ENCODE measurements at places on chromosomes 7 and 10.

DNA sequence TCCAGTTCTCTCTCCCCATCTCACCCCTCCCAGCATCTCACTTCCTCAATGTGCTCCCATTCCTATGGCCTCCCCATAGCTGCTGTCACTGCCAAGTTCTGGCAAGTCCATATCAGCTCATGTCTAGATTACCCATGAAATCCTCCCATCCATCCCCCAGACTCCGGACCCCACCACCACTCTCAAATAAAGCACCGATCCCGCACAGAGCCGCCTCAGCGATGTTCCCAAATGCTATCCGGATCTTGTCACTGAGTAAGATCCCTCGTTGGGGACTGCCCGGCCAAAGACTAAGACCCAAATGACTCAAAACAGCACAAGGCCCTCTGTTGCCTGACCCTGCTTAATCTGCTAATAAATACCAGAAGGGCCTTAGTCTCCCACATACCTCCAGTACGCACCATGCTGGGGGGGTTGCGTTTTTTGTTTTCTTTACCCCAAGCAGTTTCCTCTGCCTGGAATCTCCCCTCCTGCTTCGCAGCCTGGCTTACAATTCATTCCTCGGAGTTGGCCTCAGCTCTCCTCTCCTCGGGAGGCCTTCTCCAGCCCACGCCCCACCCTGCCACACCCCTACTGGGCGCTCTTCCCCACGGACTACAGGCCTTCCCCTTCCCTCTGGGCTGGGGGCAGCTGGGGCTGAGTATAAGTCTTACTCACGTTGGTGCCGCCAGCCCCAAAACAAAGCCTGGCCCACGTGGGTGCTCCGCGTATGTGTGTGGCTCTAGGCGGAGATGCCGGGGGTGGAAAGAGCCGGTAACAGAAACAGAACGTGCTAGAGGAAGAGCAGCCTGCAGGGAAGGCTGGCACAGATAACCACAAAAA lies 1.8 kb upstream of the DUSP5 start:
- peak; percentile 64 for DNase-seq

DNA sequence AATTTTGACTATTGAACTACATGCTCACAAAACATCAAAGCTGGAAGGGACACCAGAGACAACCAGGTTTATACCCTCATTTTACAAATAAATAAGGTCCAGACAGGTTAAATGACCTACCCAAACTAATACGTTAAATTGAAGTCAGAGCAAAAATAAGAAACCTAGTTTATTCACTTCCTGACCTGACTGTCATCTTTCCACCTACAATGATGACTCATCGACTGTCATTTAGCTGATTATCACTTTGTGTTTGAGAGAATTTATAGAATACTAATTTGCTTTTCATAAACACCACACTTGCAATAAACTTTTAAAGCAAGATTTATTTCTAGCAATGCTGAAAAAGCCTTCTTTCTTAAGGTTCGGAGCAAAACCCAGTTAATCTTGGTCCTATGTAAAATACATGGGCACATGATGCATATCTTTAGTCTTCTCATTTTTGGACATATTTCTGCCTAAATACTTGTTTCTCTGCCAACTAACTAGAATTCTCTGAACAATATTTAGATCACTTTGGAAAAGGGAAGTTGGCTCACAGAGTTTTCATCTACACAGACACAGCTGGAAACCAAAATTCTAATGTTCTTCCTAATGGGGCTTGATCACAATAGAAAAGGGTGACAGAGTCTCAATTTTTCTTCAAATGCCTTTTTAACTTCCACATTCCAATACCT lies 16.7 kb upstream of the LRRN3 start:
- no peak for DNase-seq

GRCh38 chr10:44908066-44908749 lies 2.9 kb upstream of the TMEM72 start:
- DNase-seq: no peak

- no peak for DNase-seq
These were observed 242.3 kb downstream of the GLI3 start for GRCh38 chr7:41994746-41995110.

DNA sequence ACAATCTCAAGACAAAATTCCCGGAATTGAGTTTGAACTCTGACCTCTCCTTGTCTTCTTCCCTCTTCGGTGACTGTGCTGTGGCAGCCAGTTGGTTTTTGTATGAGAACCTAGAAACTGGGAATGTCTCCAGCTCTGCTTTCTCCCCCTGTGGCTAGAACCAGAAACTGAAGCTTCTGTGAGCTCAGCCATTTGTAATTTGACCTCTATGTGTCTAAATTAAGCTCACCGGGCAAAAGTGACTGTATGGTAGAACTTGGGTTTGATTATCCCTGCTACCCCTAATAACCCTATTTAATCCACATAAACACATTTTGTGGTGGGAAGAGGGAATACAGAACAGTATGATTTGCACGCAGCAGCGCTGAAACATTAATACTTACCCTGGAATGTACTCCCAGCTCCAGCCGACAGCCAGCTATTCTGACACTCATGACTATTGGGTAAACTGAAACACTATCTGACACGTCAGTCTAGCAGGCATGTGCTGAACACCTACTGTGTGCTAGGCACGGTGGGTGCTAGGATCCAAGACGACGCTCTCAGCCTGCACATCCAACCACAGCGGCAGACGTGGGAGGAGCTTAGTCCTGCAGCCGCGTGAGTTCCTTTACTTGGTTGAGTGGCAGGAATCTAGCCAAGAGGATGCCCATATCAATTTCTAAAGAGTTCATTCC lies 324.8 kb downstream of the SFMBT2 start:
- DNase-seq: no peak

GRCh38 chr7:18429547-18429946 lies 66.0 kb upstream of the HDAC9 start:
- DNase-seq: no peak

- DNase-seq: no peak
These were observed 82.0 kb downstream of the CPXM2 start for GRCh38 chr10:123809632-123810031.

All from activated CD8-positive, alpha-beta memory T cell treated with anti-CD3 and anti-CD28 coated beads, Interleukin-2, amount 50 U/mL, for 4 hours (primary cell).